Stimulated activated CD4-positive, alpha-beta T cell treated with anti-CD3 and anti-CD28 coated beads, Interleukin-2, amount 100 ng/mL, for 24 hours (primary cell): ENCODE measurements at places on chromosomes 5 and 9.

- no peak for DNase-seq
These were observed 28.5 kb downstream of the FUBP3 start for GRCh38 chr9:130607640-130608420.

DNA sequence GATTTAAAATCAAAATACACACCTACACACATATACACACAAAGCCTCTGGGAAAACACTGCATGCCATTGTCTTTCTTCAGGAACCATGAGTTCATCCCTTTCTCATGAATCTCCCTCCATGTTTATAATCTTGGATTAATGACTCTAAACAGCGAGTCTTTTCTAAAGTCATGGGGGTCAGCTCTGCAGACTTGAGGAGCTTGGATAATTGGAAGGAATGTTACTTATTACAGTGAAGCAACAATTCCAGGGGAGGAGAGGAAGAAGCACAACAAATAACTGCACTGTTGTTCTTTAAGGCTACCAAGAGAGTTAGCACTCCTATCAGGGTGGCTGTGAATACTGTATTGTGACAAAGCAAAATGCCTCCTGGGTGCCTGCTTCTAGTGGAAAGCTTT, 444.7 kb downstream of the ANXA1 start:
- DNase-seq: no peak

DNA sequence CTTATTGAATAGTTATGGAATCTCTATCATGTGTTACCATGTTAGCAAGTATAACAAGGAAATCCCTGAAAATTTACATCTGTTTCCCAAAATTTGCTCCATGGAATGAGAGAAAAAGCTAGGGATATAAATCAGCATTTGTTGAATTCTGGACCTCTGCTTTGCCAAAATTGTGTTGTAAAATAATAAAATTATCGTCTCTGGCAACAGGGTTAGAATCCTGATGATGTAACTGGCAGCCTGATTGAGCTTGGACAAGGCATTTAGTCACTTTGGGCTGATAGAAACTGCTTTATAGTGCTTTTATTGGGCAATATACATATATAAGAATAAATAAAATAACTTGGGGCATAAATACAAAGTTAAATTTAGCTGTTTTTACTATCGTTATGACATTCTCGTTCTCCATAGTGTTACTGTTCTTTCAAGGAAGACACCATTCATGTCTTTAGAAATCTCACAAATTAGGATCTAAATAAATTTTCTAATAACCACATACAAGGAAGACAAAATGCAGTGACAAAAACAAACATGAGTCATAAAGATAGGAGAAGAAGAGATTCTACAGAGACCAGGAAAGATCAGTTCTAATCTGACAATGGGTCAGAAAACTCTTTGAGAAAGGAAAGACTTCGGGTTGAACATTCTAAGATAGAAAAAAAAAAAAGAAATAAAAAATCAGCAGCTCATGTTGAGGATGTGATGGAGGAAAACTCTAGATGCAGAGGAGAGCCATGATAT, 145.0 kb upstream of the CDH10 start:
- DNase-seq: no peak

DNA sequence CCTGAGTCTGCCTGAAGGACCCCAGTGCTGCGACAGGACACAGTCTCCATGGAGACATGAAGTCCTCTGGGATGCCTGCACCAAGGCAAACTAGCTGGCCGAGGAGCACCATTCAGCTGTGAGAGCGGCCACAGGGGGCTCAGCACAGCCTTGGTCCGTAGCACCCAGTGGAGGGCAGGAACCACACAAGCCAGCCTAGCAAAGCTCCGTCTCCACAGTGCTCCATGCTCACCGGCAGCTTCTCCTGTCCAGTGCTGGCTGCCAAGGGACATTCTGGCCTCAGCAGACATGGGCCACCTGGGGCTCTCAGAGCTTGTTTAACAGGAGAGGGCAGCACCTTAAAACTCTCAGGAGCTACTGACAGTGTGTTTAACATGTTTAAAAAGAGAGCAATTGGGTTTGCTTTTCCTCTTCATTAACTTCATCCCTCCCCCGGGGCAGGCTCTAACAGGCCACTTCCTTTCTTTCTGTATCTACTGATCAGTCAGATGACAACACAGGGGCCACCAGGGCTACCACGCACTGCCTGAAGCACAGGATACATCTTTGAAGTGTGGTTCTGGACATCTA, 57.0 kb downstream of the SECISBP2 start:
- no peak for DNase-seq

DNA sequence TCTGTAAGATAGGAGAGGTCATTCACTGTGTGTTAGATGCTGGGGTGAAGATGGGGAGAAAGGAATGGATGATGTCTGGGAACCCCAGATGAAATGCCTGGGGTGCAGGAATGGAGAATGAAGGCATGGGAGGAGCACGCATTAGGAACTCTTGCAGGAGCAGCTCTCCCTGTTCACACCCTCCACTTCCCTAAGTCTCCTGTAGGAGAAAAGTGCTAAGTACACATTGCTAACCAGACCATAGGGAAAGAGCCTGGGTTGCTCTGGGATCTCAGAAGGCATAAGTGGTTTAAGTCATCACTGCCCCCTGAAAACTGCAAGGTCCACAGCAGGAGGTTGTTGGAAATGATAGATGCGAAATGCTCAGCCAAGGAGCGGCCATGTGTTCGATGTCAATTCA, 163.1 kb downstream of the SEC61B start:
- no peak for DNase-seq

DNA sequence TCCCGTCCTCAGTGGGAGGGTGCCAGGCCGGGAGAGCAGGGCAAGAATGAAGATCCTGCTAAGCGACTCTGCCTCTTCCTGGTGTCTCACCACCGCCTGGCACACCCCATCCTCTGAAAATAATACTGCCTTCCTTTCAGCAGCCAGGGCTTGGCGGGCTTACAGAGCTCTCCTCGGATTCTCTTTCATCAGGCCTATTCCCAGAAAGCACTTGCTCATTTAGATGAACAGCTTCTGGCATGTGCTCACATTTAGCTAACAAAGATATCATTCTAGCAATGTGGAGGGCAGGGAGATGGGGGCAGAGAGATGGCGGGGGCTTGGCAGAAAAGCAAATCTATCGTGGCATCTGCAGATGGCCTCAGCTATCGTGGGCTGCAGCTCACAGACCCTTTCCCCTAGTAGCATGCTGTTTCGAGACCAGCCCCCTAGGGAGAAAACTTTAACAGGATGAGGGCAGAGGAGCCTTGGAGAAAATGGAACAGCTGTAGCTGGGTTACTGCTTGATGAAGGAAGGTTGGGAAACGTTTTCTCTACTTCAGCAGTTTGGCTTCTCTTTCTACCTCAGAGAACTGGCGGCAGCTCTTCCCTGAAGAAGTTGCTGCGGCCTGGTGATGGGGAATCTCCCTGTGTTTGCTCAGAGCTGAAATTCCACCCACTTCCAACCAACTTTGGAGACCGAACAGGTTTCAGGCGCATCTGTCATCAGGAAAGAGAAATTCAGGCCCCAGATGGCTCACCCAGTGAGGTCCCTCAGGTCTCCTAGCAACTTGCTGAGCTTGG, 102.1 kb downstream of the TMEM174 start:
- no peak for DNase-seq
